ENCODE measurements at places on chromosomes 16 and 17. TPM values are rescaled to one million over a fixed set of nuclear protein-coding genes. Genes with fewer than 3 reads are reported as not detected.

GRCh38 chr17:71910002-71910401 is 210.8 kb upstream of the SOX9 start:
- DNase-seq, result no peak

DNA sequence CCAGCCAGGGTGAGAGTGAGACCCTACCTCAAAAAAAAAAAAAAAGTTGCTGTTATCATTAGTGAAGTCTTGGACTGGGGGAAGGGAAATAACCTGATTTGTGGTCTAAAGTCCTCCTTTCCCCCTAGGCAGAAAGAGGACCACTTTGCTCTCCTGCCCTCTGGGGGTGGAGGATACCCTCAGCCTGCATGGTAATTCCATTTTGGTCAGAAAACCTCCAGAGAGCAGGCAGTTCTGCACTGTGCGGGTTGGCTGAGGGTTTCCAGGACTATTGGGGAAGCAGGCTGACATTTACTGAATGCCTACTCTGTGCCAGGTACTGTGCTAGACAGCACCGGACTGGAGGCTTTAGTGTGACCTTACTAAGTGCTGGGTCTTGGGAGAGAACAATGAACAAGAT is 2.6 kb downstream of the ADAP2 start:
- DNase-seq, result no peak

- no peak for DNase-seq
Observed at GRCh38 chr17:76077584-76078110, 1.3 kb upstream of the ZACN start.

GRCh38 chr16:86300746-86301481 is 209.4 kb upstream of the FOXF1 start:
- no peak for DNase-seq

- no peak for DNase-seq
Observed at GRCh38 chr17:2852221-2852620, 56.0 kb downstream of the RAP1GAP2 start.

DNA sequence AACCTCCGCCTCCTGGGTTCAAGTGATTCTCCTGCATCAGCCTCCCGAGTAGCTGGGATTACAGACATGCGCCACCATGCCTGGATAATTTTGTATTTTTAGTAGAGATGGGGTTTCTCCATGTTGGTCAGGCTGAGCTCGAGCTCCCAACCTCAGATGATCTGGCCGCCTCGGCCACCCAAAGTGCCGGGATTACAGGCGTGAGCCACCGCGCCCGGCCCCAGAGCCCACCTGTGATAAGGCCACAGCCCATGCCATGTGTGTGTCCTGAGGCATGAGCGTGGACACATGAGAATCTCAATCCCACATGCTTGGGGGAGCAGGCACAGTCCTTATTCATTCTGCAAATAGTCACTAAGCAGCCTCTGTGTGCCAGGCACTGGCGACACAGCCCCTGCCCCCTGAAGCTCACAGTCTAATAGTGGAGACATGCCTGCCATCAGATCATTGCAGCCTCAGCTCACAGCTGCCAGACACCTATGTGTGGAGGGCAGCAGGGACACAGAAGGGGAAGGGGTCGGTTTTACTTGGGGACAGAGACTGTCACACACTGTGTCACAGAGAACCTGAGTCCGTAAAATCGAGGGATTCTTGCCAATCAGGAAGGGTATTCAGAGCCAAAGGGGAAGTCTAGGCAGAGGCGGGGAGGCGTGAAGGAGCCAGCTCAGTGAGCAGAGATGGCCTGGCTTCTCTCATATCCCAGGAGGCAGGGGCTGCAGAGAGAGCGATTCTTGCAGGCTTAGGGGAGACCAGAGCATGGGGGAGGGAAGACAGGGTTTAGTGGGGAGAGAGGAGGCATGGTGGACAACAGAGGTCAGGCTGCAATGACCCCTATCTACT is 9.4 kb upstream of the ABCC3 start:
- DNase-seq, result no peak

DNA sequence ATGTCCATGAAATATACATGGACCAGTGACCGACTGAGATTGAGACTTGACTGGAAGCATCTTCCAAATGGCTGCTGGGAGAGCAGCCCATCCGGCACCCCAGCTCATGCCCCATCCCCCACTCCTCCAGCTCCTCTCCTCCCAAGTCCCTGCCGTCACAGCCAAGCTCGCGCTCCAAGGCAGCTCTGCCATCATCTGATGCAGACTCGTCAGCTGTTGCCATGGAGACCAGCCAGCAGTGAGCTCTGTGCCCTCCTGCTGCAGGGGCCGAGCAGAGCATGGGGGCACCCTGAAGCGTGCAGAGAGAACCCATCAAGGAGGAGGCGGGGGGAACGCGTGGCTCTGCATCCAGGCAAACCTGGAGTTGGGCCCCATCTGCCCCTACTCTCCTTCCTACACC is 74.5 kb upstream of the TNRC6C start:
- DNase-seq, result no peak

DNA sequence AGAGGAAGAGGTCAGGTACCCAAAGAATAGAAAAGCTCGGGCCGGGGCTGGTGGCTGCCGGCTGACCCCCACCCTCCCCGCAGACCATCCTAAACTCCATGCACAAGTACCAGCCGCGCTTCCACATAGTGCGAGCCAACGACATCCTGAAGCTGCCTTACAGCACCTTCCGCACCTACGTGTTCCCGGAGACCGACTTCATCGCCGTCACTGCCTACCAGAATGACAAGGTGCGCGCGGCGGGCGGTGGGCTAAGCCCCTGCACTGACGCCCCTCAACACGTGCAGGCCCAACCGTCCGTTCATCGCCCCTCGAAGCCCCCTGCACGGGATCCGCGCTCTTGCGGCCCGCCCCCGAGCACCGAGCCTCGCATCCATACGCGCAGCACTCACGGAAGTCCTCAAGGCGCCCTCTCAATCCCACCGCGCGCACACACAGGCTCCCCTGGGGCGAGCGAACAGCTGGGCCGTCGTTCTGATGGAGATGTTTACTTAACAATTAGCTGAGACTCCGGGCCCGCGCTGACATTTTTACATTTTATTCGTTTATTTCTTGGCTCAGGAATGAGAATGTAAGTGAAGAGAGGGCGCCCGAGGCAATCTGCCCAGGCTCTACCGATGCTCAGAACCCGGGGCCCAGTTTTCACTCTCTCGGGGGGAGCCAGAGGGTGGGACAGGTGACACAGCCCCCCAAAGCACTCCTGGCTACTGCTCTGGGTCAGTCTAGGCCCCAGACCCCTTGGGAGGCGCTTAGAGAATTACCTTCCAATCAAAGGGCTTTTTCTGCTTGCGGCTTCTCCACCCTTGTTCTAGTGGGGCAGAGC is 3.5 kb downstream of the TBX2 start:
- DNase-seq, result no peak

GRCh38 chr17:75531721-75532072 is 6.2 kb downstream of the LLGL2 start:
- no peak for DNase-seq

- no peak for DNase-seq
Observed at GRCh38 chr17:77363821-77364361, 223.1 kb downstream of the SEC14L1 start.

DNA sequence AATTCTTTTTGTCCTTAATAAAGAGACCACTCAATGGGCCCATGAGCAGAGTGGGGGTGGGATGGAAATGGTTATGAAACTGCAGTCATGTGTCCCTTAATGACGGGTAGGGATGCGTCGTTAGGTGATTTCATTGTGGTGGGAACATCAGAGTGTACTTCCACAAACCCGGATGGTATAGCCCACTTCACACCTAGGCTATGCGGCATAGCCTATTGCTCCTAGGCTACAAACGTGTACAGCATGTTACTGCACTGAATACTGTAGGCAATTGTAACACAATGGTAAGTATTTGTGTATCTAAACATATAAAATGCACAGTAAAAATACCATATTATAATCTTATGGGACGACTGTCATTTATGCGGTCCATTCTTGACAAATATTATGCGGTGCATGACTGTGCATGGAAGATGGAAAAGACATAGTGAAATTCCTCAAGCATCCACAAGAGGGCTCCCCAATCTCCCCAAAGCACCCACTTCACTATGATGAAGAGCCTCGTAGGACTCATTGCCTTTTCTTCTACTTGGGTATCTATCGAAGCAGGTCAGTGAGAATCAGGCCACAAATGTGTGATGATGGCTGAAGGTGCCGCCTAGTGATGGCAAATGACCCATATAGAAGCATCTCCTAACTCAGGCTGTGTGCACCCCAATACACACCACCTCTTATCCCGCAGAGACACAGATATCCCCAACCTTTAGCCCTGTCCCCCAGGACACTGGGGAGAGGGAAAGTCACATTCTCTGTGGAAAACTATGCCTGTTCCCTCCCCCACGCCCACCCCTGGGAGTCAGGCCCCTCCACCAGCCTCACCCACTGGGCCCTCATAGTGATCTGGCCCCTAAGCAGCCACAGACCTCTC is 43.5 kb downstream of the TBX21 start:
- no peak for DNase-seq

- DNase-seq, result no peak
Observed at GRCh38 chr16:81798311-81799137, 19.4 kb downstream of the PLCG2 start.

DNA sequence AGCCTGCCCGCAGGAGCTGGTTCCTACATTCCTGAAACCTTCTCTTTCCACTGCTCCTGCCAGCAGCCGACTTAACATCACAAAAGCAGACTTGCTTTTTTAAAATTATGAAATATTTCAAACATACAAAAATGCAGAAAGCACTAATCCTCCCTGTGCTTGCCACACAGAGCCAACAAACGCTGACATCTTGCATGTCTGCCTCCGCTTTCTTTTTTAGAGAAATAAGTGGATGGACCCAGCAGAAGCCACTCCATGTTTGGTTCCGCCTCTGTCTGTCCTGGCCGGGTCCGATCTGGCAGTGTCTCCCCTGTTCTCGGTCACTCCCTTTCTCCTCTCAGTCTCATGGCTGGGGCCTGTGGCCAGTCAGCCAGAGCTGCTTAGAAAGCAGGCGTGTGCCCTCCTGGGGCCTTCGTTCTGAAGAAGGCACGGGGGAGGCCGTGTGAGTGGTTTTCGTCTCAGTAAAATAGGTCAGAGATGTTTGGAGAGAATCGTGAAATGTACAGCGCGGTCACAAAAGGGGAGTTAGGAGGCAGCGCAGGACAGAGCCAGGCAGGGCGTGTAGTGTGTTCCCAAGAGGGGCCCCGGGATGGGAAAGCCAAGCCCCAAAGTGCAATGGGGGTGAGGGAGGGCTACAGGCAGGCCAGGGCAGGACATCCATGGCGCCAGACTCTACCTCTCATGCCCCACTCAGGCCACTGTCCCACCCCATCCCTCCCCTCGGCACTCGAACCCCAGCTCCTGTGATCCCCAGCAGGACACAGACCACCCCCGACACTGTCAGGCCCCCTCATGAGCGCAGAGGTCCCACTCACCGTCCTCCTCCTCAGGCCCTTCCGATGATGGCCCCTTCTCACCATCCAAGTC is 23.2 kb downstream of the MXRA7 start:
- no peak for DNase-seq

- DNase-seq, result no peak
Observed at GRCh38 chr16:49621241-49622083, 234.4 kb downstream of the ZNF423 start.

DNA sequence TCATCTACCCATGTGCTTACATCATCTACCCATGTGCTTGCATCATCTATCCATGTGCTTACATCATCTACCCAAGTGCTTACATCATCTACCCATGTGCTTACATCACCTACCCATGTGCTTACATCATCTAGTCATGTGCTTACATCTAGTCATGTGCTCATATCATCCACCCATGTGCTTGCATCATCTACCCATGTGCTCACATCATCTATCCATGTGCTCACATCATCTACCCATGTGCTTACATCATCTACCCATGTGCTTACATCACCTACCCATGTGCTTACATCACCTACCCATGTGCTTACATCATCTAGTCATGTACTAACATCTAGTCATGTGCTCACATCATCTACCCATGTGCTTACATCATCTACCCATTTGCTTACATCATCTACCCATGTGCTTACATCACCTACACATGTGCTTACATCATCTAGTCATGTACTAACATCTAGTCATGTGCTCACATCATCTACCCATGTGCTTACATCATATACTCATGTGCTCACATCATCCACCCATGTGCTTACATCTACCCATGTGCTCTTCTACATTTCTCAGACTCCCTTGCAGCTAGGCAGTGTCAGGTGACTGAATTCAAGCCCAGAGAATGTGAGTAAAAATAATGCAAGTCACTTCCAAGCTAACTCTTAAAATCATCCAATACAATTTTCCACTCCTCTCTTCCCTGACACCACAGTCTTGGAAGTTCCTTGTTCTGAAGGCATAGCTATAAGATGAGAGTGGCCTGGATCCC is 196.8 kb downstream of the CBLN1 start:
- DNase-seq, result no peak

DNA sequence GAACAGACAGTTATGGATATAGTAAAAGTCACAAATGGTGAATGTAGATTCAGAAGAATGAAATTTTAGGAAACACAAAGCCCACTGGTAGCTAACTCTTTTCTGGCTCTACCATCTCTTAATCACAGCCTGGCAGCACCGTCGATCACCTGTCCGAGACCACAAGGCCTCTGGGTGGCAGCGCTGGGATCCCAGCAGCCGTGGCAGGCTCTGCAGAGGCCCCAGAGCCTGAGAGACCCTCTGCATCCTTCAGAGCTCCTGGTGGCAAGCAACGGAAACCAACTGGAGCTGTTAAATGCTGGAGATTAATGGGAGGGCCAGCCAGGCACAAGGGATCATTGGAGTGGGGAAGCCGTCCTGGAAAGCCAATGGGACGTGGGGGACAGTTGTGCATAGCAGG is 26.3 kb downstream of the LAT start:
- DNase-seq, result no peak

DNA sequence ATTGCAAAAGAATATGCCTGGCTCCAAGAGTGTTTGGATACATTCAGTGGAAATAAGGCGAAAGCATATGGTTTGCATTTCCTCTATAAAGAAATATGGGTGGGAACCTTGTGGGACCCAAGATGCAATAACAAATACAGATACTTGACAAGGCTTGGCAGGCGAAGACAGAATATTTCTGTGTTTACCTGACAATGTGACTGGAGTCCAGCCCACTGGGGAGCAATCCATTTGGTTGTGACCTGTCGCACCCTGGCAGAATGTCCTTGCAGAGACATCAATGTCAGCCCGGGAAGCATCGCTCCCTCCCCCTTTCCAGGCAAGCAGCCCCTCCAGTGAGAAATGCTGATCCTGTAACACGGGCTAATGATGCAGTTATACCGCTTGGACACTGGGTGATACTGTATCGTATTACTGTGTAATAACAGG is 296.6 kb downstream of the MAF start:
- DNase-seq, result no peak

- no peak for DNase-seq
Observed at GRCh38 chr17:65360961-65361552, 200.4 kb downstream of the AXIN2 start.

- DNase-seq, result no peak
Observed at GRCh38 chr16:3182608-3183444, 5.2 kb upstream of the OR1F1 start.

The CCL4L2 gene
- polyA plus RNA-seq, result 0.74 TPM

The TERB1 gene
- not detected for polyA plus RNA-seq

The CLEC10A gene
- 1.2 TPM for polyA plus RNA-seq
